ENCODE measurements at places on chromosomes 3 and 15. TPM values are rescaled to one million over a fixed set of nuclear protein-coding genes. Genes with fewer than 3 reads are reported as not detected.

GRCh38 chr15:60720493-60721256 is 241.7 kb upstream of the ICE2 start:
- H3K4me1 ChIP-seq = peaks cover 15% of the 10 kb centered on the region
- DNase-seq = no peak
- H3K36me3 ChIP-seq = no peaks in the 10 kb centered on the region
- no peak overlapping the region for H3K4me3 ChIP-seq
- no peak overlapping the region for H3K27ac ChIP-seq

DNA sequence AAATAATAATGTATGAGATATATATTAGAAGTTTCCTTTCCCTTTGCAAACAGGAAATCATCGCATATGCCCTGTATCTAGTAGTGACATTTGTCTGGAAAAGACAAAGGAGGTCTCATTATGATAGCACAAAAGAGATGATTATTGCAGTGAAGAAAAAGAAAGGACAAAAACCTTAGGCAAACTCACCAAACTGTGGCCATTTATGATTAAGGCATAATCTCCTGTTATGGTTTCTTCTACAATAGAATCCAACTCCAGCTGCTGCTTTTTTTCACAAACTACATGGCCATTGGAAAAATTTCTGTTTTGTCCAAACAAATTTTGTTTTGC is 218.2 kb downstream of the ATP8B4 start:
- H3K36me3 ChIP-seq = 0 out of 2 replicates have a peak, but pooled peaks cover 4% of the 10 kb centered on the region
- H3K27me3 ChIP-seq = no peaks in the 10 kb centered on the region
- no peak for DNase-seq

GRCh38 chr3:63228677-63229076 is 49.4 kb upstream of the SYNPR start:
- peak; percentile 45 for DNase-seq
- H3K27ac ChIP-seq = no peak overlapping the region
- H3K27me3 ChIP-seq = peaks cover 2% of the 10 kb centered on the region
- no peaks in the 10 kb centered on the region for H3K36me3 ChIP-seq
- H3K4me1 ChIP-seq = peaks cover 6% of the 10 kb centered on the region
- H3K4me3 ChIP-seq = peak overlapping the region; percentile 24

KLHL24 gene
- 11.4 TPM for total RNA-seq

- no peak overlapping the region for H3K27ac ChIP-seq
- H3K36me3 ChIP-seq = no peaks in the 10 kb centered on the region
- peaks cover 1% of the 10 kb centered on the region for H3K27me3 ChIP-seq
- H3K4me1 ChIP-seq = 0 out of 2 replicates have a peak, but pooled peaks cover 5% of the 10 kb centered on the region
- H3K4me3 ChIP-seq = no peak overlapping the region
- no peak for DNase-seq
These were observed 83.1 kb downstream of the SST start for GRCh38 chr3:187587076-187587475.

- no peaks in the 10 kb centered on the region for H3K27me3 ChIP-seq
- H3K4me1 ChIP-seq = peaks cover 8% of the 10 kb centered on the region
- no peak for DNase-seq
- peaks cover 10% of the 10 kb centered on the region for H3K36me3 ChIP-seq
- no peak overlapping the region for H3K4me3 ChIP-seq
These were observed 194.7 kb downstream of the NEK10 start for GRCh38 chr3:27174530-27174929.

DNA sequence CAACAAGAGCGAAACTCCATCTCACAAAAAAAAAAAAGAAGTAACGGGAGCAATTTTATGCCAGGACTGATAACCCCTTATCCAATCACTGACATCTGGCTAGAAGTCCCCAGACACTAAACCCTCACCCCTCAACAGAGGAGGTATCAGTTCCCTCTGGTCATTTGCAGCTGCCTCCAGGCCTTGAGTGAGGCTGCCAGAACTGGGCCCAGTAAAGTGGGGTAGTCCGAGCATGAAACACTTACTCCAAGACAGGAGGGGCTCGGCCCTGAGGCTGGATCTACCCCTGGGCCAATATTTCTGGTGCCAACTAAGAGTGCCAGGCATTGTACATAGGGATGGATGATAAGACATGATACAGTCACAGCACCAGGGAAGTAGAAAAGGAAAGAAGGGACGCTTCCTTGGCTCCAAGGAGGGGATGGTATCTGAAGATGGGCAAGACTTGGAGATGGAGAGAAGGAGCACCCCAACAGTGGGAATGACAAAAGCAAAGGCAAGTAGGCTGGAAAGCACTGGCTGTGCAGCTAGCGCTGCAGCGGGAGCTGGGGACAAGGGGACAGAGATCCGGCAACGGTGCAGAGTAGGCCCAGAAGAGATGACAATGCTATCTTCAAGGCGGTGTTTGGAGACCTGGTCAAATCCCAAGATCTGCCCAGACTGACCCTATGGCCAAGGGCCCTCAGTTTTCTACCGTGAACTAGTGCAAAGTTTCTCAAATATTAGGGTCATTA is 2.2 kb downstream of the XXYLT1 start:
- no peak for DNase-seq
- no peak overlapping the region for H3K27ac ChIP-seq
- no peaks in the 10 kb centered on the region for H3K27me3 ChIP-seq
- peak overlapping the region; percentile 95 for H3K4me3 ChIP-seq
- no peaks in the 10 kb centered on the region for H3K36me3 ChIP-seq

GRCh38 chr3:151107177-151107576 is 21.7 kb downstream of the MED12L start:
- H3K27ac ChIP-seq = no peak overlapping the region
- H3K27me3 ChIP-seq = peaks cover 15% of the 10 kb centered on the region
- H3K4me3 ChIP-seq = no peak overlapping the region
- no peak for DNase-seq
- no peaks in the 10 kb centered on the region for H3K36me3 ChIP-seq

- H3K27ac ChIP-seq = no peak overlapping the region
- no peaks in the 10 kb centered on the region for H3K27me3 ChIP-seq
- DNase-seq = no peak
- no peaks in the 10 kb centered on the region for H3K4me1 ChIP-seq
- H3K4me3 ChIP-seq = no peak overlapping the region
These were observed 133.6 kb downstream of the CLSTN2 start for GRCh38 chr3:140068494-140069017.

DNA sequence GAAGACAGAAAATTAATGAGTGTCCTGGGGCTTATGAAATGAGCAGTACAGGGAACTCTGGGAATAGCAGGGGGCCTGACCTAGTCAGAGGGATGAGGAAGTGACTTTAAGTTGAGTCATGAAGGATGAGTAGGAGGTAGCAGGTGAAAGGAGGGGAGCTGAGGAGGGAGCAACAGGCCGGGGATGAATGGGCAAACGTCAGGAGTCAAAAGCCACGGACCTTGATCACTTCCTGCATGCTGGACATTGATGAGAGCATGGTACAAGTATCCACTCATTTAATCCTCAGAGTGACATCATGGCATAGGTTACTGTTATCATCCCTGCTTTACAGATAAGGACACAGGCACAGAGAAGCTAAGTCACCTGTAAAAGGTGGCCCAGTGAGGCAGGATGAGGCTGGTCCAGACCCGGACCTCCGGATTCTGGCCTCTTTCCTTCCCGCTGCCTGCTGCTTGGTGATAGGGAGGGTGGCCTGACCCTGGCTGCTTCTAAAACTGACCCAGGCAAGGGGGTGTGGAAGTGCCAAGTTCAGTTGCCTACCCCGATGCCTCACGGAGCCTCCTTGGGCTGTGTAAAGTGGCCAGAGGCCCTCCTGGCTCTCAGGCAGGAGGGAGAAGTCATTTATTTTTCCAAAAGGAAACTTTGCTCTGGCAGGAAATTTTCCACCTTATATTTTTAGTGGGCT is 7.6 kb downstream of the CORO2B start:
- peak overlapping the region; percentile 89 for H3K27ac ChIP-seq
- peaks cover 3% of the 10 kb centered on the region for H3K27me3 ChIP-seq
- H3K4me3 ChIP-seq = peak overlapping the region; percentile 4

DNA sequence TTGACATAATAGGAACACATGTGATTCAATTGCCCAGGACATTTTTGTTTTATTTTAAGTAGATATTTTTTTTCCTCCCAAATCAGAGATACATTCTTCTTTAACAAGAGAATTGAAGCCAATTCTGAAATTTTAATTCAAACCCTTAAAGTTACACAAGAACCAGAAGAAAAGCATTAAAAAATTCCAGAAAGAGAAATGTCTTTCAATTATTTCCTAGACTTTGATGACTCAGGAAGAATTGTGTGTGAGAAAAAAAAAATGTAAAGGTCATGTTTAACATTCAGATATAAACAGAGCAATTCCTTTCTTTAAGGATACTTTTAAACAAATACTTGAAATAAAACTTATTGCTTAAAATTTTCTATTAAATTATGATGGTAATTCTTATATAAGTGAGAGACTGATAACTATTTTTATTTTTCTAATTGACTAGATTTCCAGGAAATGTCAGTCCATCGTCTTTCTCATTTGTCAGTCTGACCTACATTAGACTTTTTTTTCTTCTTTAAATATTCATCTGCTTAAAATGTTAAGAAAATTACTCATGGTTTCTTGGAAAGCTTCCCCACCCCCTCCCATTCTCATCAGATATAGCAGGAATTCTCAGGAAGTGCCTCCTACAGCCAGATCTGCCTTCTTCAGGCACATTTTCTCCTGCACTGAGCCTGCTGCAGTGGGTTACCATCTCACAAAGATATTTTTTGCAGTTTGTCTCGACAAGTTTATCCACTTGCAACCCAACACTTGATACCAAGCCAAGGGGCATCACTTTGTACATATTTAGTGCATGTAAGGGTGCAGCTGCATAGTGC is 261.8 kb upstream of the CBLB start:
- no peaks in the 10 kb centered on the region for H3K36me3 ChIP-seq
- H3K4me1 ChIP-seq = peaks cover 36% of the 10 kb centered on the region
- peak overlapping the region; percentile 29 for H3K4me3 ChIP-seq
- H3K27me3 ChIP-seq = peaks cover 1% of the 10 kb centered on the region
- H3K27ac ChIP-seq = peak overlapping the region; percentile 7

FEZF2 gene
- total RNA-seq = not detected

RLBP1 gene
- not detected for total RNA-seq

Measured in HFFc6 (cell line).